NCI-H187 treated with DMSO at 0.1 percent for 48 hours (cell line): ENCODE measurements at places on chromosomes 12 and 14.

- no peak for DNase-seq
Measured at GRCh38 chr12:66708704-66709456, 30.0 kb upstream of the GRIP1 start.

- no peak for DNase-seq
Measured at GRCh38 chr12:120037851-120038250, 48.8 kb downstream of the BICDL1 start.

DNA sequence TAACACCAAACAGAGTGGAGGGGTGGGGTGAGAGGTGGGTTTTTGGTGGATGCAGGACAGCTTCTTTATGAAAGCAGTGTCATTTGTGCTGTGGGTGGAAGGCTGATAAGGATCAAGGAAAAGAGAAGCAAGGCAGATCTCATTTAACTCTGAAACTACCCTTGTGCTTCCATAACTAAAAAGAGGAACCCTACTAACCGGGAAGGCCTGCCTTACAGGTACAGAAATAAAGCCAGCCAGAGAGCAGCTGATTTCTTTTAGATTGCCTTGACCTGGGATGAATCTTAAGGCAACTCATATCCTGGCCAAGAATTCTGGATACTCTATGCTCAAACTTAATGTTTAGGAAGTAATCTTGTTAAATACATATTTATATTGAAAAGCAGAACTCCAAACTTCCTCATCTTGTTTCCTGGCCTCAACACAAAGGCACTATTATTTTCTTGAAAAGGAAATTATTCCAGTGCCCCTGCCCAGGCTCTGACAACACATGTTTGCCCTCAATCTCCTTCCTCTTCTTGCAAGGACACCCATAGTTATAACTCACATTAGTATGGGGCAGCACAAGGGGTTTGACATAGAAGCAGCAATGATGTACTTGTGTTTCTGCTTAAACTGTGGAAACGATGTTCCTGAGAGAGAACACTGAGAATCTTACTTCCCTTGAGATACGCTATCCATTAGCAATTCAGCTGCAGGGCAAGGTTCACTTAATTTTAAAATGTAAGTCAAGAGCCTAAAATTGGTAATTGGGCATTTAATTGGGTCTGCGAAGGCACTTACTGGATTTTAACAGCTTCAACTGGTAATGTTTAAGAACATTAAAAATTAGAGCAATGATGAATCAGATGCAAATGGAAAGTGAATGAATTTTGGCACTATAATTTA, 173.7 kb downstream of the STXBP6 start:
- DNase-seq = no peak

GRCh38 chr14:93543766-93544165, 113.0 kb downstream of the UNC79 start:
- DNase-seq = no peak

DNA sequence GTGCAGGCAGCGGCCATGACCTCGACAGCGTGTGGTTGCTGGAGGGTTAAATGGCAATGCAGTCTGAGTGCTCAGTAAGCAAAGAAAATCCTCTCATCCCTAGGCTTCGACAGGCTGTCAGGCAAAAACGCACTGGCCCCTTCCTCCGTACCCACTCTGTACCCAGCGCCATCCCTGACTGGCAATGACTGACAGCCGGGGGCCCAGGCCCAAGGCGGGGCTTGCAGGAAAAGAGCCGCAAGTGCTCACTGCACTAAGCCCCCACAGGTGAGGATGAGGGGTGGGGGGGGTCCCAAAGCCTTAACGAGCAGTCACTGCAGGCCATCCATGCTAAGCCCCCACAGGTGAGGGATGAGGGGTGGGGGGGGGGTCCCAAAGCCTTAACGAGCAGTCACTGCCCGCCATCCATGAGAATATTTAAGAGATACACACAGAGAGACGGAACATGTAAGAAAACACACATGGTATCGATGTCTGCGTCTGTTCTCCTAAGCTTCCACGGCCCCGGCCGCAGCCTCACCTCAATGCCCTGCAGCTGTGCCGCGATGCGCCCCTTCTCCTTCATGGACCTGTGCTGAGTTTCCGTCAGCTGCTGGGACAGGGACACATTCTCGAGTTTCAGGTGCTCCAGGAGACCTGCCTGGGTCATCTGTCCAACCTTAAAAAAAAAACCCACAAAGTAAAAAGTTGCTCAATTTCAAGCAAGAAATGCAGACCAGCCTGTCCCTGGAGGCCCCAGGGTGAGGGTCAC, 30.7 kb downstream of the GOLGA3 start:
- no peak for DNase-seq
